Stimulated activated CD4-positive, alpha-beta T cell treated with anti-CD3 and anti-CD28 coated beads, Interleukin-1b, Interleukin-23, amount 100 ng/mL, for 1 hour (primary cell): ENCODE measurements at places on chromosomes 7 and 10.

- DNase-seq, result no peak
Measured at GRCh38 chr7:91832493-91833045, 47.9 kb downstream of the MTERF1 start.

DNA sequence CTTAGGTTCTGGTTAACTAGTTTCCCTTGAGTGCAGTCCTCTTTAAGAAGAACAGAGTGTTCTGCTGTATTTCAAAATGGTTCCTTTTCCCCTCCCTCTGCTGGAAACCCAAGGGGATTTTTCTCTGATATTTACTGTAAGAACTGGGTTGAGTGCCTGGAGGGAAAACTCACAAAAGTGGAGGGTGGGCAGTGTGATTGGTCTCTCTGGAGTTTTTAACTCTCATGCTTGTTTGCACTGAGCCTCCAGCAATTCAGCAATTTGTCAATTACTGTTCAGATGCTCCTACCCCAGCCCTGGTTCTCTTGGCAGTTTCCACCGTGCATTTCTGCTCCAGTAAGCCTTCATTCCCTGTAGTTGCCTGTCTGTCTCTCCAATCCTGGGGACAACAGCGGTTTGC is 273.4 kb upstream of the SORCS1 start:
- no peak for DNase-seq

DNA sequence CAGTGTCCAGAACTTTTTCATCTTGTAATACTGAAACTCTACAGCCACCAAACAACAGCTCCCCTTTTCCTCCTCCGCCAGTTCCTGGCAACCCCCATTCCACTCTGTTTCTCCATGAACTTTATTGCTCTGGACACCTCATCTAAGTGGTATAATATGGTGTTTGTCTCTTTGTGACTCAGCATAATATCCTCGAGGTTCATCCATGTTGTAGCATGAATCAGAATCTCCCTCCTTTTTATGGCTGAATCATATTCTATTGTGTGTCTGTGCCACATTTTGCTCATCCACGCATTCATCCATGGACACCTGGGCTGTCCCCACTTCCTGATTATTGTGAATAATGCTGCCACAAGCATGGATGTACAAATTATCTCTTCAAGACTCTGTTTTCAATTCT is 124.4 kb upstream of the FGFR2 start:
- DNase-seq, result no peak

DNA sequence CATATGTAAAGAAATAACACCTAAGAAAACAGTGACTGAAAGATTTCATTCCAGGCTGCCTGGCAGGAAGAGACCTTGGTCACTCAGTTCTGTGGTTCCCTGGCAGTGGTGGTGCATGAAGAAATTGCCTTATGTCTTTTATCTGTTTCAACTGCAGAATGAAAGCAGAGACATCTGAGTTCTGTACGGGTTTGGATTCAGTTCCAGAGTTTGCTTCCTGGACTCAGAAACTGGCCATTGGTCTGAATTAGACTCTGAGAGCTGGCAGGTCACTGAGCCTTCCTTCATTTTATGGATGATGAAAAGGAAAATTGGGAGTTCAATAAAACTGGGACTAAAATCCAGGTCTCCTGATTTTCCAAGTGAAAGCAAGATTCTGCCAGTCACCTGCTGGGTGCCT is 428.9 kb upstream of the AUTS2 start:
- no peak for DNase-seq

DNA sequence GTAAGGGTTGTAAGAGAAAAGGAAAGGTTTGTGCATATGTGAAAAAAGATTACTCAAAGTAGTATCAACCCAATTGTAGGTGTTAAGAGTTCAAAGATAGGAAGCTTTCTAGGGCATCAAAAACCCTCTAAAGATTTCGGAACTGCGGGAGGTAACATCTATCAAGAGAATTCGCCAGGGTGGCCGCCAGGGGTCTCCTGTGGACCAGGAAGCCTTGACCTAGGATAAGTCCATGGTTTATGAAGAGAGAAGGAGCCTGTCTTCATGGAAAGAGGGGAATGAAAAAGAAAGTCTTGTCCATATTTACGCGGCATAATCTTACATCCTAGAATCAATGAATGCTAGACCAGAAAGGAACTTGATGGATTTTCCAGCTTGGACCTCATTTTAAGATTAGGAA is 140.7 kb upstream of the CALCR start:
- DNase-seq, result no peak

DNA sequence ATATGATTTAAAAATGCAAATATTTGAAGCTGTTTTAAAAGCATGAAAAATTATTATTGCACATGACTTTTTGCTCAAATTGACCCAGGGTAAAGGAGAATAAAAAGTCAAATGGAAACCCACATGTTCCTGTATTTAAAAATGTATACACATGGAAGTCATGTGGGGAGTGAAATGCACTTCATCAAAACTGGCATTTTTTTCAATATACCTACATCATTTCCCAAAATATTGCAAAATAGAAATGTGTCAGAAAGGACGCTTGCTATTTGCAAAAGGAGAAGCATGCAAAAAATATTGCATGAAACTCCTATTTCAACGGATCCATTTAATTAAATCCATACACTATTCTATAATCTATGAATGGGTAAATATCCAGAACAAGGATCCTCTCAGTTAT is 117.0 kb downstream of the POU6F2 start:
- no peak for DNase-seq
